Activated CD4-positive, alpha-beta T cell treated with anti-CD3 and anti-CD28 coated beads, Interleukin-2, amount 10 ng/mL, durations not matched to agents 7 days and 5 days (primary cell): ENCODE measurements at places on chromosomes 5 and 9. TPM values are rescaled to one million over a fixed set of nuclear protein-coding genes. Genes with fewer than 3 reads are reported as not detected.

The IL4 gene
- total RNA-seq, result not detected

The TMEM174 gene
- not detected for total RNA-seq

DNA sequence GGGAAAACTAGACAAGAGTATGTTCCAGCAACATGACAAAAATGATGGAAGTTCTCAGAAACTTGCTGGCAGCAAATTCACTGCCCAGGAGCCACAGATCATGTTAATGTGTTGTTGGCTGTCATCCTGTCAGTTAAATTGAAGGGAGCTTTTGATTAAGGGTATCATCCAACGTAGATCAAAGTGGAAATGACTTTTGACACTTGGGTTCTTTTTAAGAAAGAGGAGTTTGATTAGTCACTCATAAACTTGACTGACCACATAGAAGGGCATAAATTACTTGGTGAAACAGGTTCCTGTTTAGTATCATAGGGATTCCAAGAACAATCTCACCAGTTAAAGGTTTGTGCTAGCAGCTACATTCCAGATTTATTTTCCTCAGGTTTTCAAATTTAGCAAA, 288.7 kb downstream of the CSNK1G3 start:
- no peak overlapping the region for H3K4me3 ChIP-seq
- no peaks in the 10 kb centered on the region for H3K4me1 ChIP-seq
- no peak for DNase-seq

DNA sequence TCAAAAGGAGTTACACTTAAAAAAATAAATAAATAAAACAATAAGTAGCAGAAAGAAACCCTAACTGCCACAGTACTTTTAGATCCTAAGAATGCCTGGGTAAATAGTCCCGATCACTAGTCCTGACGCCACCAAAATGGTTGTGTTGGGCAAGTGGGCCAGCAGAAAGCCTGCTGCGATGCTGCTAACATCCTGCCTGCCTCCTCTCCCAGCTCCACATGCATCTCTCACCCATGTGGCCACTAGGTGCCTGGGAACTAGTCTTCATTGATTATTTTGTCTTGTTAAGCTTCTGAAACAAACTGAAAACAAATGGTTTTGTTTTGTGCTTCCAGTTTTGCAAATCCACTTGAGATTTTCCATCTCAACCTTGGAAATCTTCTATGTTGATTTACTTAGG, 54.4 kb upstream of the TRAF1 start:
- H3K4me3 ChIP-seq, result no peak overlapping the region
- H3K27ac ChIP-seq, result no peak overlapping the region
- DNase-seq, result no peak
- H3K36me3 ChIP-seq, result no peaks in the 10 kb centered on the region
- H3K4me1 ChIP-seq, result peaks cover 5% of the 10 kb centered on the region
